Fibroblast of skin of left biceps (primary cell): ENCODE measurements at places on chromosomes 2 and 18.

GRCh38 chr2:60531701-60532133 lies 21.7 kb downstream of the BCL11A start:
- DNase-seq: no peak

GRCh38 chr2:239756031-239756789 lies 268.9 kb downstream of the NDUFA10 start:
- no peak for DNase-seq

DNA sequence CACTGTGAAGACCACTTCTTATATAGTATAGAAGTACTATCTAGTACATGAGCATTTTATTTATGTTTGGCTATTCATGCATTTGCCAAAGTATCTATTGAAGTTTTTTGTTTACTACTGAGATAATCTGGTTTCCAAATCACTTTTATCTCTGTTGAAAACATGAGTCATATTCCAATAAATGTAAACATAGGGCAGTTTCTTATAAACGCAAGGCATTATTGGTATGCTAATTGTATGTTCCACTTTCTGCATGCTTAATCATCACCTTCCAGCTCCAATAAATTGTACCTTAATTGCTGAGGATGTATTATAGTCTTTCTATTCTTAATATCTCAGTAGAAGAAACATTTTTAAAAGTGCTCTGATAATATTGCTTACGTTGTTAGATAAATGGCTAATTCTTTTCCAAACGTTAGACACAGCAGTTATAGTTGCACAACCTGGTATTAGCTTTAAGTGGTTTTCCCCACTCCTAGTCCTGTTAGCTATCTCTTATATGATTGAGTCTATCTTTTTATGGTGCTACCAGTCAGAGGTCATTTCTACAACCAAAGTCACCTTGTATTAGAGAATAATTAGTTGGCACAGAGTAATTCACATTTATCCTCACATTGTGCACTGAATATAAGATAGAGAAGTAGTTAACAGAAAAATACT lies 17.2 kb downstream of the ITGA4 start:
- no peak for DNase-seq

DNA sequence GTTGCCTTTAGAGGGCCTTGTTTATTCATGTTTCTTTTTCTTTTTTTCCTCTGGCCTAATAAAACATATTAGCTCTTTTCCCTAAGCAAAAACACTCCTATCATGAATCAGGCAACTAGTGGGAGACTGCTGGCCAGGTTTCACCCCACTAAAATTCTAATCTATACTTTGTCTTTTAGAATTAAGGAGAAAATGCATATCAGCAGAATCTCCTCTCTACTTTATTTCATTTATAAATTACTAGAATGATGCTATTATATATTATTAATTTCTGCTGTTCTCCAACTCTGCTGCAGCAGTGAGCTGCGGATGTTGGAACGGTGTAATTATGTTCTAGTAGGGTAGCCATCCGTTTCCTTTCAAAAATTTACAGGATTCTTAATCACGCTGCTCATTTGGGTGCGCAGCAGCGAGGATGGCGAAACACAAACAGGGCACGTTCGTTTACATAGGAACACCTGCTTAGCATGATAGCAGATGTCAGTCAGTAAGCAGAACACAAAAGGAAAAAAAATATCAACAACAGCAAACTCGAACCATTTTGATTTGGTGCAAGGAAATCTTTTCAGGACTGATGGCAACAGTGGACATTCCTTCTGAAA lies 30.5 kb downstream of the ZEB2 start:
- no peak for DNase-seq

DNA sequence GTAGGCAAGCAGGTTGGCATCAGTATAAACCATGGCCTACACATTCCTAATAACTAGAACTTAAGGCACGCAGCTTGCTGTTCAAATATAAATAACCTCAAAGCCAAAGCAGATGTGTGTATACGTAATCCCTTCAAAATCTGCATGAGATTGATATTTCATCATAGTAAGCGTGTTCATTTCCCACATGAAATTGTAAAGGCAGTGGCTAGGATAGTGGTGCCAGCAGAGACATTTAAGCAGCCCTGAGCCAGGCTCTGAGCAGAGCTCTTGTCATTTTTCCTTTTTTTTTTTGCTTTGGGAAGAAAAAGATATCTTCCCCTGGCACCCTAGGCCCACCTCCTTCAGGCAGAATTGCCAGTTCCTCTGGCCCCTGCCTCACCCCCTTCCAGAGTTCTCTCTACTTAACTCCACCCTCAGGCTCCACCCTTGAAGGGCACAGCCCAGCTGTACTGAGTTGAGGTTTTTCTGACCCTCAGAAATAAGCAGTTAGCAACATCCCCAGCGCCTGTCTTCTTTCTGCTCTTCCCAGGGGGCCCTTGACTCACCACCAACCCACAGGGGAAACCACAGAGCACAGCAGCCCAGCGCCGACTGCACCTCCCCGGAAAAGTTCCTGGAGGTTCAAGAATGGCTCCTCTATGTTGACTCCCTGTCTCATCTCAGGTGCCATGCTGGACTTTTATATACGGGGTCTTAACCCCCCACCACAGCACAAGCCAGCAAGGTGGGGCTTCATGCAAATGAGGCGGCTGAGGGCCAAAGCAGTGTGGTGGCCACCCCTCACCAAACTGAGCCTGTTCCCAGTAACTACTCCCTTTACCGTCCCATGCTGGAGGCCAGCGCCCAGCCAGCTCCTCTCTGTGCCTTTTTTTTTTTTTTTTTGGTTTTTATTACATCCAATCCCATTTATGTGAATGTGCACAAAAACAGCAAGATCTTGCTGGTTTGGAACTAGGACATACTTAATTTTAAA lies 84.7 kb downstream of the EHD3 start:
- DNase-seq: no peak

DNA sequence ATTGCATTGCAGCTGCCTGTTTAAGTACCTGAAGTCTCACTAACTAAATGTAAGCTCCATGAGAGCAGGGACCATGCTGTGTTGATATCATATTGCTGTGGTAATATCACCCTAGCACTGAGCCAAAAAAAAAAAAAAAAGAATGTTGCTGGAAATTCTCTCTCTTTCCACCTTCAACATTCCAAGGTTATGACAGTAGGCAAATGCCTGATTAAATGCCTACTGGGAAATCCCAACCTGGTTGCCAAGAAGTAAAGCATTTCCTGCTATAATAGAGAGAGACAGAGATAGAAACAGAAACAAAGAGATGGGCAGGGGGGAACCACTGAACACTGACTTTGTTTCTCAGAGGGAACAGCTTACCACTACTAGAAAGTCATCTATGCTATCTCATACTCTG lies 1604.2 kb downstream of the LRP1B start:
- DNase-seq: peak; percentile 6

DNA sequence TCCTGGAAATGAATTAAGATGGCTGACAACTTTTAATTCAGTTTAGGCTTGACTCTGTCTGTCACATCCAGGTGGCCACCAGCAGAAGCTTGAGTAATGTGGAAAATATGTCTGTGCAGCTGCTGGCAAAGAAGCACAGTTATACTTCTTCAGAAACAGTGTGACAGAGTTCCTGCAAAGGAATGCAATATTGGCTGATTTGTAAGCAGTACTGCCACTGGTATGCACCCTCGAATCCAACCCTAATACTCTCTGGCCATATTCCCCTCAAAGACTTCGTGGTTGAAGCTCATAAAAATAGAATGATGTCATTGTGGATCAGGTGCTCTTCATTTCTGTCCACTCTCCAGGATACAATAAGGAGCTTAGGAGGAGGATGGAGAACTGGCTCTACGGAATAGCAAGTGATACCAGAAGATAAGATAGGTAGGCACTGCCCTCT lies 86.2 kb downstream of the METTL8 start:
- DNase-seq: peak; percentile 54

- no peak for DNase-seq
Observed at GRCh38 chr2:236688563-236689392, 119.2 kb downstream of the ACKR3 start.

GRCh38 chr2:212539072-212539880 lies 674 bp upstream of the ERBB4 start:
- no peak for DNase-seq

- DNase-seq: no peak
Observed at GRCh38 chr2:14634489-14635390, 2.2 kb downstream of the LRATD1 start.

GRCh38 chr2:95359501-95359930 lies 43.0 kb upstream of the FAHD2A start:
- DNase-seq: no peak

DNA sequence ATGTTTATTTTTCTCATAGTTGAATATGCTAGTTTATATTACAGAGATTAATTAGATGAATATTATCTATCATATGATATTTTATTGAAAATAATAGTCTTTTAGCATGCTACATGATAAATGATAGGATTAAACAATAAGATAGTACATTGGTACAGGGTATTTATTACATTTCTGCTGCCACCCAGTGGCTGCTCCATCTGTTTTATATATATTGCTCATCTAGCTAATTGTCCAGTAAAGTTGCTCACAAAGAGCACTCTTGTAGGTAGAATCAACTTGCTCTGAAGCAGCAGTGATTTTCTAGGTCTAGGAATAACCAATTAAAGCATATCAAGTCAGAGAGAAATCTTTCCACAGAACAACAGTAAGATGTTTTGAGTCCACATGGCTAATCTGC lies 183.3 kb downstream of the ASXL3 start:
- no peak for DNase-seq

GRCh38 chr2:236512902-236513435 lies 56.7 kb upstream of the ACKR3 start:
- DNase-seq: no peak

- no peak for DNase-seq
Observed at GRCh38 chr2:12051831-12052230, 305.4 kb downstream of the LPIN1 start.

- DNase-seq: no peak
Observed at GRCh38 chr2:143608063-143608423, 478.8 kb downstream of the ARHGAP15 start.

DNA sequence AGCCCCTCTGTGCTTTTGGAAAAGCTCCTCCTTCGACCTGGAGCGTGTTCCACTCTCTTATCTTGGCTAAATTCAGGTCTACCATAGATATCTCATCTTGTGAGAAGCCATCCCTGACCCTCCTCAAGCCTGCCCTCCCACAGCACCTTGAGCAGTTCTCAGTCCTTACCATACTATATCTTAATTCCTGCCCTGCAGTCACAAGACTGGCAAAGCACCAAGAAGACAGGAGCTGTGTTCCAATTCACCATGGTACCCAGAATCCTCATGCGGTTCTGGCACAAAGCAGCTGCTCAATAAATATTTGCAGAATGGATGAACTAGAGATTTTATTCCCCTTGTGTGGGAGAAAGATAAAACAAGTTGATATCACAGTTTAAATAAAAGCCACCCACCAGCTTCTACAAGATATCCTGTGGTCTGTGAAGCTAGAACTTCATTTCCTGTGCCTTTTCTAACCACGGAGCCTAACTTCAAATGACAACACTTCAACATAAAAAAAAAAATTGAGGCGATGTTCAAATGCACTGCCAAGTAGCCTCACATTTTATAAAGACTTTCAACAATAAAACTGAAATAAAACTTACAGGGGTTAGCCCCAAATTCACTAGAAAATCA lies 19.5 kb downstream of the MARCHF4 start:
- no peak for DNase-seq

GRCh38 chr2:189515264-189515663 lies 65.3 kb downstream of the SLC40A1 start:
- no peak for DNase-seq

- DNase-seq: no peak
Observed at GRCh38 chr2:230085201-230085600, 16.5 kb upstream of the SLC16A14 start.

GRCh38 chr2:73779467-73780236 lies at the start of gene DUSP11:
TSS of gene DUSP11 (minus strand) at chr2:73780103. CDS start at chr2:73779974, 129 bp downstream.
- DNase-seq: peak; percentile 82

DNA sequence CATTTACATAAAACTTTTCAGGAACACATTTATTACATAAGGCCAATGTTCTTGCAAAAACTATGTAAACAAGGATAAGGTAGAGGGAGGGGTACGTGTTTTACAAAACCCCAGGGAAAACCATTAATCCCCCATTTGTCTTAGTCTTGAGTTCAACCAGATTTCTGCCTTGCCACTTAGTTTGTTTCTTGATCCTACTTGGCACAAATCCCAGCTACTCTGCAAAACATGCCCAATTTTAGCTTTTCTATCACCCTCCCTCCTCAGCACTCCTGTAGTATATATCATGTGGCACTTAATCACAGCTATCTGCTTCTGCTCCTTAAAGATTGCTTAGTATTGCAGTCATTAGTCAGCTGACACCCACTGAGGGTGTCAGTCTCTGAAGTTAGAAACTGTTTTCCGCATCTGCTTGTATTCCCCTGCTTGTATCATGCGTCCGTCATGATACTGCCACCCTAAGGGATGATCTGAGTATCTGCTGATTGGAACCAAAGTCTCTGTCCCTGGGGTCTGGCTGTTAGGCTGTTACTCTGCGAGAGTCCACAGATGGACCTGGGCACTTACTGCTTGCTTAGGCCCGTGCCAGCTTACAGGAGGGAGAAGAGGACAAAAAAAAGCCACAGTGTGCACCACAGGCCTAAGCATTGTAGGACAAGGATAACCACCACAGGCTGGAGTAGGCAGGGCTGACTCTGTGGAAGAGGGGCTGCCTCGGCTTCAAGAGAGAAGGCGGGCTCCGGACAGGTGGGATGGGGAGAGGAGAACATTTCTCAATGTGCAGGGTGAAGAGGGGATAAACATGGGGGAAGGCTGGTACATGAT lies 82.2 kb downstream of the EPAS1 start:
- peak; percentile 26 for DNase-seq

GRCh38 chr2:110978756-110979470 lies 141.8 kb upstream of the BCL2L11 start:
- DNase-seq: no peak

GRCh38 chr18:52888014-52888413 lies 548.0 kb downstream of the DCC start:
- no peak for DNase-seq

DNA sequence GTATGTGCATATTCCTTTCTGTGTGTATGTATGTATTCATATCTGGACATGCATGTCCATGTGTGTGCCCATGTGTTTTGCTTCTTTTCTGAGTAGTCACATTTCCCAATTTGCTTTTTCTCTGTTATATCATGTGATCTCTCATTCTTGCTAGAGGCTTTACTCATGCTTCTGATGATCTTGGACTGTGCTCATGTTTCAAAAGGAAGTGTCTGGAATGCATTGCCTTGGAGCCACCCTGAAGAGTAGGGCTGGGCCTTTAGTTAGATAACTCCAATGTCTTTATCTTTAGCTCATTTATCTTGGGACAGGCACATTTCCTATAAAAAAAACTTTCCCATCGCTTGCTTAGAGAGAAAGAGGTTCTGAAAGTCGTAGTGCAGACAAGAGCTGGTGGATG lies 859.2 kb downstream of the CNTNAP5 start:
- DNase-seq: no peak

DNA sequence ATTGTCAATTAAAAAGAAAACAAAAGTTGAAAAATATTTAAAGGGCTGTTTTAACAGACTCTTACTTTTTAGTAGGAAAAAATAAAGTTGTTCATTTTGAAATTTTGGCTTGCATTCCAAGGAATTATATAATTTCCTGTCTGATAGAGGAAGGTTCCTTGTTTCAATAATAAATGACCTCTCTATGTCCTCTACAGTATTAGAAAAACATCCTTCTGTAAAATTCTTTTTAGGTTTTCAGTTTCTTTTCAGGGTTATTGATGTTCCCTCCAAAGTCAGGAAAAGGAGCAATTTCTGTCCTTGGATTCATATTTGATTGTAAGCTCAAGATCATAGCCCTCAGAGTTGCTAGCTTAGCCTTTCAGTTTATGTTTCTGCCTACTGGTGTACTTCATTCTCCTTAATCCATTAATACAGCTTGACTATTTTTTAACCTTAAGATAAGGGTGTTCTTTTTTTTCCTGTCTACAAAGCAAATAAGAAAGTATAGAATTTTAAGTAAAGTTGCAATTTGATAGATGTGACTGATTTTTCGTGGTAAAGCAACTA lies 125.2 kb upstream of the COL3A1 start:
- DNase-seq: no peak
